ENCODE measurements at places on chromosomes 6 and 20.

GRCh38 chr6:50973464-50973863 is 154.8 kb downstream of the TFAP2B start:
- no peak for DNase-seq

DNA sequence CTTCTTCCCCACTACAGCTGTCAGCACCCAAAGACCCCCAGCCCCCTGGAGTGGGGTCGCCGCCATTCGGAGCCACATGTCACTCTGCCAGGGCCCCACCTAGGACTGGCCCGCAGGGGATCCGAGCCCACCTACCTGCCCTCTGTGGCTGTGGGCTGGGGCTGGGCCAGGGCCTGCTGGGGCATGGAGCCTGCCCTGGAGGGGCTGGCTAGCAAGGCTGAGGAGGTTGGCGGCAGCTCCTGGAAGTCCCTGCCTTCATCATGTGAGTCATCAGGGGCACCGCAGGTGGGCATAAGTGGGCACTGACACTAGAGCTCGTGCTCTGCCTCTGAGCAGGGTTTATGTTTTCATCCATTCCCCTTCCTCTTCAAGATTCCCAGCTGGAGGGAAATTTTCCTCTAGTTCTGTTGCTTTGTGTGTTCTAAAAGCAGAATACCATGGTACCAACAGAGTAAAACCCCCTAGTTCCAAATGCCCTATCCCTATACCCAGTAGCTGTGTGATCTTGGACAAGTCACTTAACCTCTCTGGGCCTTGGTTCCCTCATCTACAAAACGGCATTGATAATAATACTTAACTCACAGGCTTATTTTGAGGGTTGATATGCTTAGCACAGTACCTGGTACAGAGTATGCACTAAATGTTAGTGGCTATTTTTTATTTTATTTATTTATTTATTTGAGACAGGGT is 8.7 kb upstream of the FANCE start:
- no peak for DNase-seq

DNA sequence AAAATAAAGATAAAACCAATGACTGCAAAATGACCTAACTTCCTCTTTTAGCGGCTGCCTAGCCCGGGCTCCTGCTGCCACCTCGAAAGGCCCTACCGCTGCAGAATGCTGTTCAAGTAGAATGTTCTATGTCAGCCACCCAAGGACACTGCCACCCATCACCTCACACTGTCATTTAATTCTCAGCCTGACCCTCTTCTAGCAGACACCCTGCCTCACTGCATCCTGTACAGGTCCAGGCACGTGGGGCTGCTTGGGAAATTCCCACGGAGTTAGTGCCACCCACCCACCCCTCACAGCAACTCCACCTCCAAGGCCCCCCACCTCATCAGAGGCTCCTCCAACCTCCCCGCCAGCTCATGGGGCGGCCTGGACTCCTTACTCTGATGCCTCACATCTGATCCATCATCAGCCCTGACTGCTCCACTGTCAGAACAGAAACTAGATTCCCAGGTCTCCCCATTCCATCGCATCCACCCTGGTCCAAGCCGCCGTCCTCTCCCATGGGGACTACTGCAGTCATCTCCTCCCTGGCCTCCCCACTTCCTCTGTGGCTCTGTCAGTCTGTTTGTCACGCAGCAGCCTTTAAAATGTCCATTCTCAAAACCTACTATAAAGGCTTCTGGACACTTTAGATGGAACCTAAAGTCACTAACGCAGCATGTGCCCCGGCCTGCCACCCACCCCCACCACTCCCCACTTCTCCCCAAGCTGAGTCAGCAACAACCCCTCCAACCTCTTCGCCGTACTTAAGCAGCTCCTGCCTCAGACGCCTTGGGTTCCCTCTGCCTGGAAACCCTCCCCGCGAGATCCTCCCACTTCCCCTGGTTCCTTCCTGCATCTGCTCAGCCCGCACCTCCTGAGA is 17.0 kb downstream of the NFATC2 start:
- DNase-seq = peak; percentile 56

GRCh38 chr6:1737463-1738311 is 128.0 kb downstream of the FOXC1 start:
- DNase-seq = no peak

DNA sequence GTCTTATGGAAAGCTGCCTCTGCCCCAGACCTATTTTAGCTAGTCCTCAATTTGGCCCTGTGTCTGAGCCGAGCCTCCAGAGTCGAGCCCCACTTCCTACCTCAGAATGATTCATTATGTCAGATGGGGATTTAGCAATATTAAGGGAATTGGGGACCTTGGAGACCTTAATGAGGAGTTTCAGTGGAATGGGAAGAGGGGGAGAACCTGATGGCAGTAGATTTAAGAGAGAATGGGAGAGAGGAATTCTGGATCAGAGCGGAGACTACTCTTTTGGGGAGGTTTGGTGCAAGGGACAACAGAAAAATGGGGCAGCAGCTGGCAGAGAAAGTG is 63.5 kb downstream of the EFHC1 start:
- DNase-seq = no peak

DNA sequence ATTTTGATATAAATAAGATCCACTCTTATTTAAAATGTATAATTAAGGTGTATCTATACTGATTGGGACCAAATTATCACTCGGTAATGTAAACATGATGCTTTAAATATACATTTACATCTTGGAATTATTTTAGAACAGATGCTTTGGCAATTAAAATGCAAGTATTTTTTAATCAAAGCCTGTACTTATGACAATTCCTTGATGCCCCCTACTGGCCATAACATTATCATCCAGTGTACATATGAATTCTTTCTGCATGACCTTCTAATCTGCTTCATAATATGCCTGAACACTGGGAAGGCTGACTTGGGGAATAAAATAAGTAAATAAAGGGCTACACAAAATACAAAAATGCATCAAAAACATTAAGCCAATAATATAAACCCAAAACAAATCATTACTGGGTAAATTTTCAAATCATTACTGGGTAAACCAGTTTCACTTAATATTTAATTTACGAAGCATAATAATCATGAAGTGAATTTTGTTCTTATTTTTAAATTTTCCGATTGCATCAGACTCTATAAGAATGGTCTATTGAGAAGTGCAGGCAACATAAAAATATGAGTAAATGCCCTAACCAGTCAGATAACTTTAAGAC is 65.1 kb downstream of the CGA start:
- no peak for DNase-seq

- no peak for DNase-seq
Observed at GRCh38 chr6:41040101-41040939, 1.3 kb upstream of the UNC5CL start.

DNA sequence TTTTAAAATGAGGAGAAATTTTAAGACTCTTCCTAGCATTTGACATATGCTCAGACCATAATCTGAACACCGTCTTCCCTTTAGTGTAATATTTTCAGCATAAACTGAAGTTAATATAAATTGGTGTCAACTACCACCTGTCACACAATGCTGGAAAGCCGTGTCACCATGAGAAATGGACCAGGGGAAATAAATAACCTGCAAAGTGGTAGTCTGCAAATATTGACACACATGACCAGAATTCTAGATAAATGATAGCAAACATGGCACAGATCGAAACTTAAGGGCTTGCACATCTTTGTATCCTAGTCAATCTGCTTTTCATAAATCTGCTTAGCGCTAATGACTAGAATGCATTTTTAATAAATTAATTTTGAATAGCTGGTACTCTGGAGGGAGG is 191.9 kb downstream of the CD83 start:
- DNase-seq = no peak

DNA sequence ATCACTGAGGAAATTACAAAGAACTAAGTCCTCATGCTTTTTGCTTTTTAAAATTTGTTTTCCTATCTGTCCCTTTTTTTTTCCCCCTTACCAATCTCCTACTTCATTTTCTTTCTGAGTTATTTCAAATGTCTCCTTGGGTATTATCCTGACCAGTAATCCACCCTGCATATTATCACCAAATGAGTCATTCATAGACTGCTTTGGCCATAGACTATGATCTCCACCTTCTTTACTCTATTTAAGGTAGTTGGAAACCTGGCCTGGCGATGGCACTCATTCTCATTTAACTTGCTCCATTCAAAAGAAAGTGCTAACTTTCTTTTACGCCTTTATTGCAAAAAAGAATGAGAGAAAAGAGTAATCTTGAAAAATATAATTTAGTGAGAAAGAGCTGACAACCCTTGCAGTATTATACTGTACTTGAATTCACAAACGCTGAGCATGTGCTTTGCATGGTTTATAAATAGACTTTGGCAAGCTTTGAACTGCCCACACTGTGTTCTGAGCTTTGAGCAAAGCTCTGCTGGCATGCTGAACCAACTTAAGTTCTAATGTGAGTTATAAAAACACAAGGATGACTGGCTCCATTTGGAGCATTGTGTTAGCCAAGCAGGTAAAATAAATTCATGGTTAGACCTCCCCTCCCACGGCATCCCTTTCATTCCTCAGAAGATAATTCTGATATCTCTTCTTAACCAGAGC is 198.9 kb downstream of the NKAIN2 start:
- DNase-seq = no peak

- DNase-seq = no peak
Observed at GRCh38 chr6:146650799-146651481, 52.2 kb downstream of the ADGB start.

DNA sequence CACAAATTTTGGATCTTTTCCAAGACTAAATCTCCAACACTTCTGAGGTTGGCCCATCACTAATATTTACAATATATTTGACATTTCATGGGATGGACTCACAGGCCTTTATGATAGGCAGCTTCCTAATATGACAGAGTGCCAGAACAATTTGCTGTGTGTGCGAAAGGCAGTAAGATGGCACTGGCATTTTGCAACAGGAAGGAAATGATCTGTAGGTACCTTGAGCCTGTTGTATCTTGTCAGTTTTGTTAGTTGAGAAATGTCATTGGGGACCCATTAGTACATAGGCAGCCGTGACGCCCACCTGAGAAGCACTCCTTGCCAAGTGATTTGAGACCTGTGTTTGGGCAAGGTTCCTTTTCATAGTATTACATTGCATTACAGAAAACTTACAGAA is 153.4 kb upstream of the HEY2 start:
- no peak for DNase-seq

DNA sequence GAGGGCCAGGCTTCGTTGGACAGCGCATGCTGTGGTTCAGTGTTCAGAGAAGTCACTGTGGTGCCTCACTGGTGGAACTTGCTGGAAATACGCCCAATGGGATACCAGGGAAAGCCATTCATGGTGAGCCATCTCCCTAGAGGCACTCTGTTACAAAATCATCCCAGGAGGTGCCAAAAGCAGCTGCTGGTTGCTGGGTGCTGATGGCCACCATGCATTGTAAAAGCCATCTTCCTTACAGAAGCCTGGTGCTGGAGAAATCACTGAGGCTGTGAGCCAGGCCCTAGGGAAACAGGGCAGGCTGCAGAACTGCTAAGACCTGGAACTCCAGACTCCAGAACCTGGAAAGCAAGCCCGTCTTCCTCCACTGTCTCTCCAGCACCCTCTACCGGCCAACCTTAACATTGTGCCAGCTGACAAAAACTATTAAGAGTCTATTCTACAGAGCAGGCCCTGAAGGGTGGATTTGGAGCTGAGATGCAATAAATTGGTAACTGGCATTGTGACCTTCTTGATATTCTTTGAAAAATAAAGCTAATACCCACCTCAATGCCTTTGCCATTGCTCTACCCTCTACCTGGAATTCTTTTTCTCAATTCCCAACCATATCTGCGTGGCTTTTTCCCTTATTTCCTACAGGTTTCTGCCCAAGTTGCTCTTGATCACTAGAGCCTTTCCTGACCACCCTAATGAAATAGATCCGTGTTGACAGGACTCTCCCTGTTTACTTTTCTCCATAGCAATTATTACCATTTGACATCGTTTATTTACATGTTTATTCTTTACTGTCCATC is 18.5 kb downstream of the SNRPB start:
- DNase-seq = peak; percentile 73

DNA sequence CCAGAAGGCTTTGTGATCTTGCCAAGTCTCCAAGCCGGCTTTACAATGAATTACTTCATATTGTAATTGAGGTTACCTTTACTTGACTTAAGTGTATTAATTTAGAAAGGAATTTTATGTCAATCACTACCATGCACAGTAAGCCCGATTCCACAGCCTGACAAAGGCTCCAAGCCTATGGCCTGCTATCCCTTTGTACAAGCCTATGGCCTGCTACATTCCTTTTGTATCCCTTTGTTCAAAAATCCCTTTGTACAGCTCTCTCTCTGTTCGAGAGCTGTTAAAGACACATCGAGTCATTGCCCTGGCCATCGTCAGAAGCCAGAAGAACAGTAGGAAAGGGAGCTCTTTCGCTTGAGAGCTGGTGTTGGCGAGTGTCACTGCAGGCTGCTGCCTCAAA is 2.7 kb upstream of the EDN3 start:
- no peak for DNase-seq

All from right hindlimb (tissue), 1 donor.